ENCODE measurements at places on chromosomes 2 and 18.

- DNase-seq = no peak
Measured at GRCh38 chr2:231068525-231069222, 12.0 kb downstream of the PSMD1 start.

DNA sequence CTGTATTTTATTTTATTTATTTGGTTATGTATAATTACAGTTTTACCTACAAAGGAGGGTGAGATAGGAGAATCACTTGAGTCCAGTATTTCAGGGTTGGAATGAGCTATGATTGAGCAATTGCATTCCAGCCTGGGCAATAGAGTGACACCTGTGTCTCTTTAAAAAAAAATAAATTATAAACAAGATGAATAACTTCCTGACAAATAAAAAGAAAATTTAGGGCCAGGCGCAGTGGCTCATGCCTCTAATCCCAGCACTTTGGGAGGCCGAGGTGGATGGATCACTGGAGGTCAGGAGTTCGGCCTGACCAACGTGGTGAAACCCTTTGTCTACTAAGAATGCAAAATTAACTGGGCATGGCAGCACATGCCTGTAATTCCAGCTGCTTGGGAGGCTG is 17.3 kb downstream of the MTA3 start:
- DNase-seq = no peak

GRCh38 chr18:56200381-56200911 is 437.9 kb downstream of the TXNL1 start:
- DNase-seq = no peak

GRCh38 chr2:220891405-220891804 is 680.7 kb downstream of the EPHA4 start:
- DNase-seq = no peak

DNA sequence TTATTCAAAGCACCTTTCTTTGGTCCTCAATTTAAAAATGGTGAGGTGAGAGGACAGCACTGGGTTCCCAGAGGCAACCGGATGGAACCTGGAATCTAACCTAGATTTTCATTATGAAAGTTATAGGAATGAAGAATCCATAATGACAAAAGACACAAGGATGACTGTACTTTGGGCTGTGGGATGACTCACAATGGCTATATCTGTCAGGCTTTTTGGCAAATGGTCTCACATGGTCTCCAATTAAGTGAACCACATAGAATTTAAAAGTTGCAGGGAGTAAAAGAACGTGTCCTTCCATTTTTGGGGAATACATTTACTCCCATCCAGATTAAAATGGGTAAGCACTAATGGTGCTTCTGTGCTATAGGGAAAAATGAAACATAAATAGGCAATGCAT is 31.8 kb upstream of the LYPD1 start:
- DNase-seq = no peak

DNA sequence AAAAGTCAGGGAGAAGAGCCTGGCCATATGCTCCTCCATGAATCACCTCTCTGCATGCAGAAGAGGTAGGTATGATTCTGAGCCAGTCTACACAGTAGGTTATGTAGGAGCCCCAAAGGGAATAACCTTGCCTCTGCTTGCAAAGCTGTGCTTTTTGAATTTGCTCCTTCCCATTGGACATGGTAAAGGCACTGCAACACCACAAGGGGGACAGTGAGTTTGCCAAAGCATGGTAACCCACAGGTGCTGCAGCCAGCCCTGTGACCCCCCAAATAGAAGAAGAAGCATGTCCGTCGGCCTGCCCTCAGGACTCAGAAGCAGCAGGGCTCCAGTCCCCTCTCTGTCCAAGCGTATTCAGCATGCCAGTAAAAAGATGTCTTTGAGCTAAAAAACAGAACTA is 51.0 kb upstream of the BCL2L11 start:
- no peak for DNase-seq

- no peak for DNase-seq
Measured at GRCh38 chr2:108244667-108245414, 5.1 kb downstream of the SULT1C3 start.

DNA sequence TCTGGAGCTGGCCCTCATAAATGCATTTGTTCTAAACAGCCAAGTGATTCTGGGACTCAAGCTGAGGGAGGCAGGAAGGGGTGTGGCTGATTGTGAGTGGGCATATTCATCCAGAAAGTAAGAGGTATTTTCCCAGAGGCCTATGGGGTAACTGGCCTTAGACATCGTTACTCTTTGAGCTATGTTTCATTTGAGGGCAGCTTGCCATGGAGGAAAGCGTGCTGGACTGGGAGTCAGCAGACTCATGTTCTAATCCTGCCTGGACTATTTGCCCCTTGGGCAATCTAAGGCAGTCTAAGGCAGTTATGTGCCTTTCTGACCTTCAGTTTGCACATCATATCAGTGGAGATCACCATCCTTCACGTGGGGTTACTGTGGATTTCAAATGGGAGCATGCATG is 93.5 kb upstream of the SLC14A2 start:
- DNase-seq = no peak

GRCh38 chr2:152432206-152432653 is 97.3 kb downstream of the FMNL2 start:
- no peak for DNase-seq

DNA sequence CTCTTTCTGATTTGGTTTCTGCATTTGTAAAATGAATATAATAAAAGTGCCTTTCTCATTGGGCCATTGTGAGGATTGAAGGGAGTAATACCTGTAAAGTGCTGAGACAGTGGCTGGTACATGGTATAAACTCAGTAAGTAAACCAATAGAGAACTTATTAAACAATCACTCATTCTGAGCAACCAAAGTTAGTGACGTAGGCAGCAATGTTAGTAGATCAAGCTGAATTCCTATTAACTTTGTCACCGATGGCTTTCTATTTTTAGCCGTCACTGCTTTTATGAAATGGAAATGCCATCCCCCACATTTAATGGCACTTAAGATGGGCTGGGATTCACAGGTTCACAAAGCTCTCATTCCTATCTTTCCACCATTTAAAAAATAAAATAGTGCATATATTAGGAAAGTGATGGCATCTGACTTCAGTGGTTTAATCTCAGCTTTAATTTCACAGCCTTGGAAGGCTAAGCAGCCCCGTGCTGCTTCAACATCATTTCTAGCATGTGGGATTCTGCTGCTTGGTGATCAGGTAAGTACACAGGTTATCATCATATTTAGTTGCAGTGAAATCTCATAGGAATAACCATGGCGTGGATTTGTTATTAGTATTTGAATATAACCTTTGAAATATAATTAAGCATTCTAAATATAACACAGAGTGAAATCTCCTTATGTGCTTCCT is 17.6 kb upstream of the PPP4R1 start:
- no peak for DNase-seq

GRCh38 chr18:50715919-50716318 is 103.9 kb downstream of the MRO start:
- DNase-seq = no peak

GRCh38 chr18:49447810-49448745 is 12.4 kb downstream of the DYM start:
- peak; percentile 40 for DNase-seq

- no peak for DNase-seq
Measured at GRCh38 chr2:159090514-159091201, 122.2 kb downstream of the TANC1 start.

- no peak for DNase-seq
Measured at GRCh38 chr2:14975381-14975780, 342.9 kb downstream of the LRATD1 start.

DNA sequence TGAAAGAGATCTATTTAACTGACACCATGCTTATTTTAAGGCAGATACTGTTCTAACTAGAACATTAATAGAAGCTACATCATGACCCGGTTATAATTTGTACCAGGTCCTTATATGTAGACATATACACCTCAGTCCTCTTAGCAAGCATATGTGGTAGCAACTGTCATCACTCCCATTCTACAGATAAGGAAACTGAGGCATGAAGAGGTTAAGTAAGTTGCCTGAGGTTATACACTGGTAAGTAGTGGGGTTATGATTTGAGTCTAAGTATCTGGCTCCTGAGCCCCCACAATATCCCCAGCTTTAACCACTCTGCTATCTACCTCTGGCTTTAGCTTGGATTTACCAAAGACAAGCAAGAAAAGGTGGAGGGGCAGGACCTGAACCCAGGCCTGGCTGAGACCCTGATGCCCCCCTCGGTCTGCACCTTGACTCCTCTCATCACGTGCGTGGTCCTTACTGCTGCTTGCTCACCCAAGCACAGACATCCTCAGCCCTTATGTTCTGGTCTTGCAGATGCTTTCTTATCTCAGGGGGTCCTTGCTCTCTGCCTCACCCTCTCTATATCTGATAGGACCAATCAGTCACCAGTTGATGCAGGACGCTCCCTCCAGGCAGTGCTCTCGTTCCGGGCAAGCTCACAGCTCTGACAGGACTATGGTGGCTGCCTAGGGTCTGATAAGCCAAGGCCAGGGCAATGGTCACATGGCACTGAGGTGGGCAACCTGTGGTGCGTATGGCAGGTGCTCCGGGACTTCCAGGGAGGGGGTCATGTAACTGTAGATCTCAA is 4.0 kb downstream of the DYSF start:
- DNase-seq = no peak

GRCh38 chr18:13309748-13310670 is 91.4 kb downstream of the LDLRAD4 start:
- DNase-seq = no peak

DNA sequence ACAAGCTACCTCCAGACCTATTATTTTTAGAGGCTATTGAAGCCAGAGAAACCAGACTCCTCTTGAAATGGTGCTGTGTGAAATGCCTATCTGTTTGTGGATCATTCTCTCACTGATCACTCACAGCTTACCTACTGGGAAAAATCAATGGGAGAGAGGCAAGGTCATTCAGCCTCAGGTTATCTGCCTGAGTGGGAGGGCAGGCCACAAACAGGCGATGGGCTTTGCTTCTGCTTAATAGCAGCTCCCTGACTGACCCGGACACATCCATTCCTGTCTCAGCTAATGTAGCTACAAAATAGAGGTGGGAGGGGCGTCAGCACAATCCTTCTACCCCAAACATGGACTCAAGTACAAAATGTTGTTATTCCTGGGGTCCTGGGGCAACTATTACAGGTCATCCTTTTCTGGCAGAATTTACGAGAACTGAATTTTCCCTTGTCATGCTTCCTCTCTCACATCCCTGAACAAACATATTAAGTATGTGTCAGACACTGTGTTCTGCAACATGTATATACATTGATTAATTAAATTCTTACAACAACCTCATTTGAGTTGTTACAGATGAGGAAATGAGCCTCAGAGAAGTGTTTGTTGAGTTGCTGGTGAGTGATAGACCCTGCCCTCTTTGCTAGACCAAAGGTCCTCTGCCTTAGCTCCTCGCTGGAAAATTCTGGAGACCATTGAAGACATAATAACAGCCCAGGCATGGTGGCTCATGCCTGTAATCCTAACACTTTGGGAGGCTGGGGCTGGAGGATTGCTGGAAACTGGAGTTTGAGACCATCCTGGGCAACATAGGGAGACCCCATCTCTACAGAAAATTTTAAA is 60.5 kb downstream of the CDK15 start:
- DNase-seq = no peak

DNA sequence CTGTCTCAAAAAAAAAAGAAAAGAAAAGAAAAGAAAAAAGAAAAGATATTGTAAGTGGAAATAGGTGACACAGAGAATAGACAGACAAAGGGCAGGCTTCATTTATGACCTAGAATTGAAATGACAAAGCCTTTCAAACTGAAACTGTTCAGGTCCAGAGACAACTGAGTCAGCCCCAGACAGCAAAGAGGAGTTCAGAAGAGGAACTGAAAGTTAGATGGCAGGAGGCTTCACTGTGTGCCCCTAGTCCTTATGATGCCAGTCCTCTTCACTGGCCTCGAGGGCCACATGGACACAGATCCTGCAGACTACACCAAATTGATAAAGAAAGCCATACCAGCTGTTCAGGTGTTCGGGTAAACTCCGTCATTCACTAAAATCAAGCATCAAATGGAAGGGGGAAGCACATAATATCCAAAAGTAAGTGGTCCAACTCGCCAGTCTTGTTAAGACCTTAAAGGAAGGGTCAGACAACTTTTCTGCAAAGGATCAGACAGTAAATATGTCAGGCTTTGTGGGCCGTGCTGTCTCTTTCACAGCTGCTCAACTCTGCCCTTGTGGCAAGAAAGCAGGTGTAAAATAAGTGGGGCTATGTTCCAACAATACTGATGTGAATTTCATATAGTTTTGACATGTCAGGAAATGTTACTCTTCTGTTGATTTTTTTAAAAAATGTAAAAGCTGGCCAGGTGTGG is 231.9 kb upstream of the MGAT5 start:
- peak; percentile 56 for DNase-seq

GRCh38 chr2:201807452-201807999 is 1.2 kb downstream of the CDK15 start:
- no peak for DNase-seq

DNA sequence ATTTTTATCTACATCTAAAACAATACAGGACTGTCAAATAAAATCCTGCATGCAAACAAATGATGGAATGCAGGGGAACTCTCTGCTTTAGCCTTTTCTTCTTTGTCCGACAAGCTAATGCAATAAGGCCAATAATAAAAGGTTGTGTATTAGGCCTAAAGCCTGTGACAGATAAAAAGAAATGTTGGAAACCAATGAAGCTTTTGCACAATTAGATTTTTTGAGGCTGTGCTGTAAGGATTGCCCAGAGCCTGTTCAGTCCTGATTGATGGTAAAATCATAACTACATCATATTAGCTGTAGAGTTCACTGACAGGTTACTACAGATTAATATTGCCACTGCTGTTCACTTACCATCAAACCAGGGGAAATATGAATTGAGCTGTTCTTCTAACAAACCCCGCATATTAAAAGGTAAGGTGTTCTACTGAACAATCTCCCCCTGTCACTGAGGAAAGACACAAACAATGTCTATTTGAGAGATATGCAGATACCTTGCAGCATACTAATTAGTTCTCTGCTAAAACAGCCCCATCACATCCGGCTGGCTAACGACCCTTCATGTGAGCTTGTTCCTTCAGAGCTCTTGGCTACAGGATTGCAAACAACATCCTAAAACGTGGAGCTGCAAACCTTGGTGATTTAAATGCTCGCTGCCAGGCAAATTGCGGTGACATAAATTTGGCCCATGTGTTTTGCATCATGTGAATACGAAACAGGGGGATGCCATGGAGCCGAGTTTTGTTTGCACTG is 305.4 kb downstream of the MTX2 start:
- DNase-seq = no peak

DNA sequence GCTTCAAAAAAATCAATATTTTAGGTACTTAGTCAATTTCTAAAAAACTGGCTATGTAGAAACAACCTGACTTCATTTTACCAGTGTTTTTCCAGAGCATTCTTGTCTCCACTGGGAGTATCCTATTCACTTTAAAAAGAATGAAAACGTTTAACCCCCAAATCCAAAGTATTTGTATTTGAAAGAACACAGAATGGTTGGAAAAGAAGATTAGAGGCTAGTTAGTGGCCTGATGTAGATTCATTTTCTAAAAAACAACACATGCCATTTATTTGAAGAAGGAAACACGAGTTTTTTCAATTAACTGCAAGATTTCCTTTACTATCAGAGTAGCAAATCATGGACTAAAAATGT is 74.6 kb downstream of the PLEKHM3 start:
- no peak for DNase-seq

GRCh38 chr2:44763275-44763782 is 178.2 kb upstream of the SIX3 start:
- DNase-seq = no peak

GRCh38 chr2:228798458-228799207 is 472.5 kb downstream of the PID1 start:
- no peak for DNase-seq

Measured in germinal center (tissue), 1 donor.